ENCODE measurements at places on chromosomes 2 and 18.
A peak's percentile ranks its signal among the peaks of the same experiment; 100 is the strongest.

DNA sequence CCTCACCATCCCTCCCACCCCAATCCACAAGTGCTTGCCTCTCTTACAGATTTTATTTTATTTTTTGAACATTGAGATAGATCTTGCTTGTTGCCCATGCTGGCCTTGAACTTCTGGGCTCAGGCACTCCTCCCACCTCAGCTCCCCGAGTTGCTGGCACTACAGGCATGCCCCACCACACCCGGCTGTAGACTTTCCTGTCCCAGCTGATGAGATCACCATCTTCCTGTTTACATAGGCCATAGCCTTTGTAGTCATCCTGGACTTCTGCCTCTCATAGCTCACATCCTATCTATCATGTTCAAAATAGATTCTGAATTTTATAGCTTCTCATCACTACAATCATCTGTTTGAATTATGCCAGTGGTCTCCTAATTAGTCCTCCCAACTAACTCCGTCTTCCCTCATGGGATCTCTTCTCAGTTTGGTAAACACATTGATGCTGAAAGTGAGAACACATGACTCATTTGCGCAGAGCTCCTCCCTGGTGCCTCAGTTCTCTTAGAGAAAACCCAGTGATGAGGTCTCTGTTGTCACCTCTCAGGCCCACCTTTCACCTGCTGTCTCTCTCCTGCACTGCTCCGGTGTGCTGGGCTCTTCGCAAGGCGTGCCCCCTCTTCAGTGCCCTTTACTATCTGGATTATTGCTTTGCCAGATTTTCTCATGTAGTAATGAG is 243.0 kb downstream of the ZNF407 start:
- peak; percentile 79 for DNase-seq

DNA sequence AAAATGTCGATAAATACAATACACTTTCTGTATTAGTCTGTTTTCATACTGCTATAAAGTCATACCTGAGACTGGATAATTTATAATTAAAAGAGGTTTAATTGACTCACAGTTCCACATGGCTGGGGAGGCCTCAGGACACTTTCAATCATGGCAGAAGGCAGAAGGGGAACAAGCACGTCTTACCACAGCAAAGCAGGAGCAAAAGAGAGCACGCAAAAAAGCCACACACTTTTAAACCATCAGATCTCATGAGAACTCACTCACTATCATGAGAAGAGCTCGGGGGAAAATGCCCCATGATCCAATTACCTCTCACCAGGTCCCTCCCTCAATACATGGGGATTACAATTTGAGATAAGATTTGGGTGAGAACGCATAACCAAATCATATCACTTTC is 256.7 kb downstream of the ANAPC1 start:
- no peak for DNase-seq

DNA sequence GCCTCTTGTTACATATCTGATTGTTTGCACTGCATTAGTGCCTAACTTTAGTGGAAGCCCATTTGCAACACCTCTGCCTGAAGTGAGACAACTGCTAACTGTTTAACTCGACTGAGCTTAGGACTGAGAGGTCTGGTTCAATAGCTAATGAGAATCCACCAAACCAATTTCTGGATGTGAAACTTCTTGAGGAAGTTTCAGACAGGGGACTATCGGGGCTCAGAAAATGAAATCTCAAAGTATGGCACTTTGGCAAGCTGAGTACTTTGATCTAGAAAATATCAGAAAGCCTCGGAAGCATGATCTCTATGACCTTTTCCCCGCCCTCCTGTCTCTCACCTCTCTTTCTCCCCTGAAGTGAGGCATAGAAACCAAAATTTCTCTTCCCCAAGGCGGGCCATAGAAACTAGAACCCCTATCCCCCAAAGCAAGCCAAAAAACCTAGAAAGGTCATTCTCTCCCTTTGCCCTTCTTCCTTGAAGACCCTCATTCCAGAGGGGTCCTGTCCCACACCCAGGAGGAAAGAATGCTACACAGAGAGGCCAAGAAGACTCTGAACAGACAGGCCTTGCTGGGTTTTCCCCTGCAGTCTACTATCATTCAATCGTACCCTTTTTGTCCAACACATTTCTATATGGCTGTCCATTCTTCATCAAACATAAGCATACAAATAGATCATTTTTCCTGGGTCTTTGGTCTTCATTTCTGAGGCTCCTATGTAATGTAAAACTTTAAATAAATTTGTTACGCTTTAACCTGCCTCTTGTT is 69.6 kb upstream of the CREB1 start:
- no peak for DNase-seq

- no peak for DNase-seq
These were observed 142.1 kb upstream of the LYPD6 start for GRCh38 chr2:149188291-149188690.

DNA sequence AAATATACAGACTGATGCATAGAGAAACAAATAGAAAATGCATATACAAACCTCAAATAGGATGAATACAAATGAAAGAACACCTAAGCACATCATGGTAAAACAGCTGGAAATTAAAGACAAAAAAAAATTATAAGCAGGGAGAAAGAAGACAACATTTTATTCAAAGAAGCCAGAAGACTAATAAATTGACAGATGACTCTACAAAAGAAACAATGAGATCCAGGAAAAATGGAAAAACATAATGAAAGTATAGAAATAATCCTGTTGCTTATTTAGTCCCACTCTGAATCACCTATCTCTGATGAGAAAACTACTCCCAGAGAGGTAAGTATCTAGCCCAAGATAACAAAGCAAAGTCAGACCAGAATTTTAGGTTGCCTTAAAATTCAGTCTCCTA is 143.4 kb downstream of the RBM43 start:
- DNase-seq: no peak

DNA sequence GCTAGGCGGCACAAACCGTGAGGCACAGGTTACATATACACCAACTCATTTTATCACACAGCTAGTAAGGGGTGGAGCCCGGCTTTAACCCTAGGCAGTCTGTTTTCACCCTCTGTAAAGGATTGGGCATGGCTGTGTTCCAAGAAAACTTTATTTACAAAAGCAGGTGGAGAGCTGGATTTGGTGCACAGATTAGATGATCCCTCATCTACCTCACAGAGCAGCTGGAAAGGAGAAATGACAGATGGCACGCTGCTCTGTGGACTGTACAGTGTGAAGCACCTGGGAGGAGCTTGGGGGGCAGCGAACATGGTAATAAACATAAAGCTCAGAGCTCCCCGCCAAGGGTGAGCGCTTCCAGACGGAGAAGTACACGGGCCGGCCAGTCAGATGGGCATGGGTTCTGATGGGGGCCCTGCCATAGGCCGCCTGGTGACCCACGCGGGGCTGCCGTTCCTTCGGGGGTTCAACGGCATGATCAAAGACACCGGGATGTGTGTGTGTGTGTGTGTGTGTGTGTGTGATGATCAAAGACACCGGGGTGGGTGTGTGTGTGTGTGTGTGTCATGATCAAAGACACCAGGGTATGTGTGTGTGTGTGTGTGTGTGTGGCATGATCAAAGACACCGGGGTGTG is 862 bp upstream of the TMEM177 start:
- peak; percentile 29 for DNase-seq

DNA sequence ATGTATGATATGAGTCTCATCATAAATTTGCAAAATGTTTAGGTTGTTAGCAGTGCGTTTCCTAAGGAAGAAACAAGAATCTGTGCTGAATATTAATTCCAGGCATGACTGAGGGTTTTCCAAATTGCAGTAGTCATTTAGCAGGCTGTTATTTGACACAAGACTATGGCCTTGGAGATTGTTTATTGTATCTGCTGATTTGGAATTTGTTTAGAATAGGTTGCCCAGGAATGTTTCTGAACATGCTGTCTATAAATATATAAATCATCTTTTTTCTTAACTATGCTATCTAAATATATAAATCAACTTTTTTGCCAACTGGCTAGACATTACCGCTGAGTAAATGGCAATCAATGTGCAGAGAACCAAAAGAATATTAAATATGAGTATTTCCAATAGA is 90.9 kb downstream of the DOK6 start:
- no peak for DNase-seq

DNA sequence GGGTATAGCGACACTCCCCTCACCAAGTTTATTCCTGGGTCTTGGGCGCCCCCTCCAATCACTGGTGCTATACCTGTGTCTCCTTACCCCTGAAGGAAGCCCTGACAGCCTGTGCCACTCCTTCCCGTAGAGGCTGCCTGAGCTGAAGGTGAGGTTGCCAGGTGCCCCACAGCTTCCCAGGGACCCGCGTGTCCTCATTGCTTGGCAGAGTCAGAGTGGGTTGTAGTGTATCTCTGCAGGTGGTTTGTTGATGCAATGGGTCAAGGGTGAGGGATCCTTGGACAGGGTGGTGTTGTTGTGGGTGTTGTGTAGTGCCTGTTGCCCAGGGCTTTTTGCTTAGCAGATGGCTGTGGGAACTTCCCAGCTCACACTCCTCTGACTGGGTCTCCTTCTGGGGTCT is 438.7 kb upstream of the FSIP2 start:
- DNase-seq: no peak

DNA sequence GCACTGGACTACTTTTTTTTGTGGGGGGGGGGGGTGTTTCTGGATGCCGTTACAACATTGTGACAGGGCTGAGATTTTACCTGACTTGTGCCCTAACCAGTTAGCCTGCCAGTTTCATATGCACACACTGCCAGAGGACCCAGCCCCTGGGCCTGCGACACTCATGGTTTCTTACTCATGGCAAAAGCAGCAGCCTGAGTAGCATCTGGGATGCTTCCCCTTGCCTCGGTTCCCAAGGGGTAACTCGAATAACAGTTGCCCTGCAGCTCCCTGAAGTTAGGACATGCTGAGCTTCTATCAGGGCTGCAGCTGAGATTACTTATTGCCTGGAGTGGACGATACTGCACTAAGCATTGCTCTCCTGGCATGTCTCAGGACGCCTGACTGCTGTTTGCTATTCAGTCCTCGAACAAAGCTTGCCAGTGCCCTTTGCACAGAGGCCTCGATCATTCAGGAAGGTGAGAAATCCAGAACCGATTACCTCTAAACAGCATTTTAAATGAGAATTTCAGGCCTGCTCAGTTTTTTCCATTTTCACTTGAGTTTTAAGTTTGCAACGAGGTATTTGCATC is 47.9 kb downstream of the TRPM8 start:
- no peak for DNase-seq

DNA sequence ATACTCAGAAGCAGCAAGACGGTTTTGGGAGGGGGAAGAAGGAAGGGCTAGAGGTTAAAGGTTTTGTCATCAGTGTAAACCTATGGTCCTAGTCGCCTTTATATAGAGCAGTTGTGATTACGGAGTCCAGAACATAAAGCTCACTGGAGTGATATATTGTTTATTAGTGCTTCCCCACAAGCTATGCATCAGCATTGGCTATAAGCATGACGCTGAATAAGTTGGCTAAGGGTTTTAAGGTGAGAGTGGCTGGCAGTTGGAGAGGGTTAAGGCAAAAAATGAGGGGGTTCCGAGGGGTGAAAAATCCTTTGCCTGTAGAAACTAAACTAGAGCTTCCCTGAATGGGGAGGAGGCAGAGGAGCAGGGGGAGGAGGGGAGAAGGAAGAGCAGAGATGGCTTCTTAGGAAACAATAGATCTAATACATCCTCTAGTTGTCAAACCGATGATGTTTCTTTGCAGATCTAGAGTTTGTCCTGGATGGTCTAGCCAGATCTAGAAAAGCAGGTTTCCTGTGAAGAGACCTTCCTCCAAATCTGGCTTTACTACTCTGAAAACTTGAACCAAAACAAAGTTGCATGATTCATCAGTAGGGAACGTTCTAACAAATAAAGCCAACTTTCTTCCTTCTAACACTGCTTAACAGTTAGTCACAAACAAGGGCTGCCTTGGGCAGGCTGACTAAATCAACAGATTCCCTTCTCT is 2.5 kb downstream of the KLF7 start:
- peak; percentile 98 for DNase-seq

- DNase-seq: no peak
These were observed 13.5 kb upstream of the DOK6 start for GRCh38 chr18:69387186-69387585.

DNA sequence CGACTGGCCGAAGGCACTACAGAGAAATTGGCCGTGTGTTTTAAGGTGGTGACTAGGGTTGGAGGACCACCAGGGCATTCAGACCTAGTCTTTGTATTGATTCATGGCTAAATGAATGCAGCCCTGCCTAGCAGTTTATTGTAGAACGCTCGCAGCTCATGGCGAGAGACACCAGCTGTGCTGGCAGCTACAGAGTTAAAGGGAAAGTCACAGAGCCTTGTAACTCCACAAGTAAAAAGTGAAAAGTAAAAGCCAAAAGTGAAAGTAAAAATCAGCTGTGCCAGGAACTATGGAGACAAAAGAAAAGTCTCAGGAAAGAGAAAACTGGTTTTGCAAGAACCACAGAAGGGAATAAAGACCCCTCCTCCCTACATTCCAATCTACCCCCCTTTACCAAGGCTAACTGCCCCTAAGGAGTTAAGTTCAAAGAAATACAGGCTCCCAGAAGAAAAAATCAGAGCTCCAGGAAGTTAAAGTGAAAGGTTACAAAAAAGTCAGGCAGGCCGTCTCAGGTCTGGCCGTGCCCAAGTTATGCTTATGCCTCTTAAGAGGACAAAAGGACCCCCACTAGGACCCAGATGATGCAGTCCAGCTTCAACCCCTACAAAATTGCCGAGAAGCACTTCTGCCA is 46.4 kb upstream of the SELENOI start:
- DNase-seq: peak; percentile 79

DNA sequence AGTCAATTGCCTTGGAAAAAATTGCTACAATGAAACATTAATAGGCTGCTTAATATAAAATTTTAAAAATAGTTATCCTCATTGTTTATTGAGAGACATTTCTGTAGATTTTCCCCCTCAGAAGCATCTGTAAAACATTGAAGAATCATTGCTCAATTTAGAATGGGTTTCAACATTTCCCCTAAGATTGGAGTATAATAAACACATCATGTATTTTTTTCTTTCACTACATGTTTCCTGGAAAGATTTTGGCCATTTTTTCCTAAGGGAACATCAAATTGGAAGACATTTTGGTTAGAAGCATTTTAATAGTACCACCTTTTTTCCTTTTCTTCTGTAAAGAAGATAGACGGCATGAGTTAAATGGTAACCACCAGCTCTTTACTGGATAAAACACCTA is 443.2 kb upstream of the SPHKAP start:
- no peak for DNase-seq

GRCh38 chr2:67879586-67880290 is 183.1 kb downstream of the C1D start:
- peak; percentile 88 for DNase-seq

DNA sequence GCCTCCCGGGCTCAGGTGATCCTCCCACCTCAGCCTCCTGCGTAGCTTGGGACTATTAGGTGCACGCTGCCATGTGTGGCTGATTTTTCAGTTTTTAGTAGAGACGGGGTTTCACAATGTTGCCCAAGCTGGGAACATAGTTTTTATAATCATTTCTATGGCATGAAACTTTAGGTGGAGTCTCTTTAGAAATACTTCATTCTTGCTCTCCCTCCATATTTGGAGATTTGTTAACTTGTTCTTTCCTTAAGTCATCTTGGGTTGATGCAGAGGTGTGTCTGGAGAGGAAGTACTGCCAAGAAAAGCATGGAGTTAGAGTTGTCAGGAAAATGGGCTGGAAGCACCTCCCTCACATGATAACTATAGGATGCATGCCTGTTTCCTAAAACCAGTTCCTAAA is 17.4 kb downstream of the ZNF532 start:
- no peak for DNase-seq

GRCh38 chr2:173358616-173359015 is 3.9 kb downstream of the CDCA7 start:
- no peak for DNase-seq

Data from kidney tubule cell (primary cell).